ENCODE measurements at places on chromosomes 5 and 9. TPM values are rescaled to one million over a fixed set of nuclear protein-coding genes. Genes with fewer than 3 reads are reported as not detected.

Gene ZCCHC10
- 12.3 TPM for total RNA-seq

Gene SNCAIP
- 6.2 TPM for total RNA-seq

DNA sequence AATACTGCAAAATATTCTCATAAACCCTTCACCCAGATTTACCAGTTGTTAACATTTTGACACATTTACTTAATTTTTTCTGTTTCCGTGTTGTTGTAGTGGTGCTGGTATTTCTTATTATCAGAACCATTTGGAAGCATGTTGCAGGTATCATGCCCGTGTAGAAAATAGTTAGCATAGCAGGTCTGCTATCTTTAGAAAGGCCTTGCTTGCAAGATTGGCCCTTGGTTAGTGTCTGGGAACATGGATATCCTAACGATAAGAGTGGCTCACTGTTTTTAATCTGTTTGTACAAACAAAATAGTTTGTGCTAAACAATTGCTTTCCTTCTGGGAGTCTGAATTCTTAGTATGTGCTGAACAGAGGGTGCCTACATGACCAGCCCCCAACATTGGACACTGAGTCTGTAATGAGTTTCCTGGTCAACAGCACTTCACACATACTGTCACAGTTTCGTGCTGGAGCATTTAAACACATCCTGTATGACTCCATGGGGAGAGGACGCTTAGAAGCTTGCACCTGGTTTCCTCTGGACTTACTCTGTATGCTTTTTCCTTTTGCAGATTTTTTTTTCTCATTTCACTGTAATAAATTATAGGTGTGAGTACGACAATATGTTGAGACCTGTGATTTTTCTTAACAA is 66.9 kb downstream of the MAN2A1 start:
- H3K36me3 ChIP-seq = no peaks in the 10 kb centered on the region
- no peaks in the 10 kb centered on the region for H3K27me3 ChIP-seq
- H3K27ac ChIP-seq = no peak overlapping the region

- H3K36me3 ChIP-seq = no peaks in the 10 kb centered on the region
- no peak overlapping the region for H3K27ac ChIP-seq
- DNase-seq = no peak
- no peak overlapping the region for H3K4me3 ChIP-seq
- peaks cover 35% of the 10 kb centered on the region for H3K27me3 ChIP-seq
Measured at GRCh38 chr5:135036405-135036804, 2.4 kb upstream of the PITX1 start.

Gene GABRP
- total RNA-seq = under 0.01 TPM

GRCh38 chr5:72508241-72509170 is 1.3 kb upstream of the ZNF366 start:
- no peak overlapping the region for H3K4me3 ChIP-seq
- peaks cover 45% of the 10 kb centered on the region for H3K4me1 ChIP-seq
- no peaks in the 10 kb centered on the region for H3K27me3 ChIP-seq

GRCh38 chr5:10499776-10500175 is 58.1 kb downstream of the ROPN1L start:
- H3K27me3 ChIP-seq = no peaks in the 10 kb centered on the region
- no peak overlapping the region for H3K4me3 ChIP-seq
- H3K36me3 ChIP-seq = no peaks in the 10 kb centered on the region
- no peak for DNase-seq

DNA sequence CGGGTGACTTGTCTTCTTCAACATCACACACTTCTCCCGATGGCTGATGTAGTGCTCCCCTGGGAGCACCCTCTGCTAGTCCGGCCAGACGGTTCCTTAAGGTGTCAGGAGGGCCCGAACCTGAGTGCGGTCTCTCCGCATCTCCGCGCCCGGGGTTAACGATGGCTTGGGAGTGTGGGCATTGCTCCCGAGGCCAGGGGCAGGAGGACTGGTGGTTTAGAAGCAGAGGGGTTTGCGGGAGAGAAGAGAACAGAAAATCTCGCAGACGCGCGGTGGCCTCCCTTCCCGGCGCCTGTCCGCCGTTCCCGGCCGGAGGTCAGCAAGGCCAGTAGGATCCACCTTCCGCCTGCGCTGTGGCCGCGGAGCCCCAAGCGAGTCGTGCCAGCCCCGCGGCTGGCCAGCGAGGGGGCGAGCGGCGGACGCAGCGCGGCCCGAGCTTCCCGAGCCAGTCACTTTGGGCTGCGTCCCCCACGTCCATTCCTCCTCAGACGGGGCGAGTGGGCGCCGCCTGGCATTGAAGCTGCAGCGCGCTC is 700 bp downstream of the CDO1 start:
- no peaks in the 10 kb centered on the region for H3K36me3 ChIP-seq
- DNase-seq = no peak
- peaks cover 43% of the 10 kb centered on the region for H3K27me3 ChIP-seq

DNA sequence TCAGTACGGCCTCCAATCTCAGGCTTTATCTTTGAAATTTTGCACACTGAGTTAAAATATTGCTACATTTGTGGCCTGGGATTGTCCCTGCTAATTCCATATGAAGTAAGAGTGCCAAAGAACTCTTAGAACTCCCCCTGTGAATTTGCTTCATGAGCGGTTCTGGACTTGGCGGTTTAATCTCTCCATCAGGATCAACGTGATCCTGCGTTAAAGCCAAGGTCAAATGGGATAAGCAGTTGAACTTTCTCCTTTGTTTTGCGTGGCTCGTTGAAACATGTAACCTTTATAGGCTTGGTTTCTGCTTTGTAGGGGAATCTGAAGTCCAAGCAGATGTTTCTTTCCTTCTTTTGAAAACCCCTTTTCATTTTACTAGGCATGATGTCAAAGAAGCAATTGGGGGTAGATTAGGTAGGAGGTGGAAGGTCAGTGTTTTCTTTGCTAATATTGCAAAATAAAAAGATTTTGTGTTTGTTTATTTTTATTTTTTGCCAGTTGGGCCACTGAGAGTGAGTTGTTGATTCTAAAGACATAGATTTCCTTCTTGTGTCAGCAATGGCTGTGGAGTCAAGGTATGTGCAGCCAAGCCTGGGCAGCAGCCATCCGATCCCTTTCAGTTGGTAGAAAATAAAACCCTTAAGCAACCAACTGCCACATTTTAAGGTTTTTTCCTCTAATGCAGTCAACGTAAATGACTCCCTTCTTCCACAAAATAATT is 390.8 kb downstream of the NNT start:
- no peaks in the 10 kb centered on the region for H3K36me3 ChIP-seq
- no peaks in the 10 kb centered on the region for H3K27me3 ChIP-seq
- DNase-seq = no peak
- no peak overlapping the region for H3K4me3 ChIP-seq

Gene FOXI1
- total RNA-seq = not detected

DNA sequence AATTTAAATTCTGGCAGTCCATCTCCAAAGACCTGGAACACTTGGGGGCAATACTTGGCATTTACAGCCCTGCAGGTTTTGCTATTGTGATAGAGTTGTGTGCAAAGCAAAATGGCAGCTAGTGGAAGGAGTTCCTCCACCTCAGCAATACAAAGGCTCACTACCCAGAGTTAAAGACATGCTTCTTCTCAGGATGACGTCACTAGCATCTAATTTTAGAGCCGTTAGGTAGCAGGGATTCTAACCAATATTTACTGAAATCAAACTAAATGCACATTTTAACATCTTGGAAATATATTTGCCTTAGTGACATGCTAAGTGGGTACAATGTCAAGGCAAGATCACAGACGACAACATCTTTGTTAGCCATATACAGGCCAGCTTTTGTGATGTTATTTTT is 261.6 kb downstream of the MAN2A1 start:
- H3K27me3 ChIP-seq = no peaks in the 10 kb centered on the region
- no peaks in the 10 kb centered on the region for H3K4me1 ChIP-seq
- no peak overlapping the region for H3K27ac ChIP-seq

DNA sequence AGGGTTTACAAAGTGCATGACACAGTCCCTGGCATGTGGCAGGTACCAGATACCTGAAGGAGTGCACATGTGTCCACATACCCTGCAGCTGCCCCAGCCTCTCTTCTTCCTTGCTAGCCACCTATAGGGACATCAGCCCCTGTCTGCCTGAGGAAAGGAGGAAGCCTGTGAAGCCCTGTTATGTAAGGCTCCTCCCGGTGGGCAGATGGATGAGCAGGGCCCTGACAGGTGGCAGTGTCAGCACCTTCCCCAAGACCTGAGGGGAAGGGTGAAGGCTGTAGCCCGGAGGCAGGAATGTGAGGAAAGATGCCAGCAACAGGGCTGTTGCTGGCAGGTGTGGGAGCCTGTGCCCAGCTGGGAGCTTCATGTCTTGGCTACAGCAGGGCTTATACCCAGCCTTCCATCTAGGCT is 21.7 kb downstream of the TCF7 start:
- no peaks in the 10 kb centered on the region for H3K27me3 ChIP-seq
- H3K36me3 ChIP-seq = peaks cover 38% of the 10 kb centered on the region
- DNase-seq = peak; percentile 39
- no peak overlapping the region for H3K27ac ChIP-seq
- H3K4me1 ChIP-seq = peaks cover 24% of the 10 kb centered on the region
